ENCODE measurements at places on chromosomes 1 and 21.

GRCh38 chr21:39118061-39118460, 65.2 kb downstream of the PSMG1 start:
- DNase-seq: no peak

GRCh38 chr1:89931964-89932363, 62.9 kb upstream of the ZNF326 start:
- no peak for DNase-seq

GRCh38 chr1:179754041-179754624, 11.0 kb downstream of the FAM163A start:
- peak; percentile 83 for DNase-seq

- DNase-seq: no peak
These were observed 14.6 kb upstream of the UMODL1 start for GRCh38 chr21:42056468-42056867.

- peak; percentile 2 for DNase-seq
These were observed 181.0 kb upstream of the KLHDC7A start for GRCh38 chr1:18299441-18300338.

- no peak for DNase-seq
These were observed 3.1 kb downstream of the MCL1 start for GRCh38 chr1:150576367-150576711.

DNA sequence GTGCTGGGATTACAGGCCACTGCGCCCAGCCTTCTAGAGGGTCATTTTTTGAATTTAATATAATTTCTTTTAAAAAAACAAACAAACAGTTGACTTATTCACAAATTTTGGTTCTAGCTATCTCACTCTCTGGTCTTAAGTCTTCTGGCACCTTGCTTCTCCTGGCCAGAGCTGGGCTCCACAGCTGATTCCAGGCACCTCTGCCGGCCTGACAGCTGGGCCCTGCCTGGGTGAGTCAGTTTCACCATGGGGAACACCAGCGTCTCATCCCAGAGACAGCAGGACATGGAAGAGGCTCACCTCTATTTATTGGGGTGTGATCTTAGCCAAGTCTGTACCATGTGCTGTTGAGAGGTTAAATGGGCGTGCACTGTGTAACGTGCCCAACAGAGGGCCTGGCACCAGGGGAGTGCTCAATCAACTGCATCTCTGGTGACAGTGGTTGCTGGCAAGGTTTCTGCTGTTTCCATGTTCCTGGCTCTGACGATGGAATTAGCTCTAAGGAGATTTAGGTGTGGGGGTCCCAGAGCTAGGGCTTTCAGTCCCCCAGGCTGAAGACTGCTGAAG, 956 bp downstream of the CPLANE2 start:
- DNase-seq: peak; percentile 22

GRCh38 chr1:29356663-29357062, 120.3 kb downstream of the PTPRU start:
- no peak for DNase-seq

DNA sequence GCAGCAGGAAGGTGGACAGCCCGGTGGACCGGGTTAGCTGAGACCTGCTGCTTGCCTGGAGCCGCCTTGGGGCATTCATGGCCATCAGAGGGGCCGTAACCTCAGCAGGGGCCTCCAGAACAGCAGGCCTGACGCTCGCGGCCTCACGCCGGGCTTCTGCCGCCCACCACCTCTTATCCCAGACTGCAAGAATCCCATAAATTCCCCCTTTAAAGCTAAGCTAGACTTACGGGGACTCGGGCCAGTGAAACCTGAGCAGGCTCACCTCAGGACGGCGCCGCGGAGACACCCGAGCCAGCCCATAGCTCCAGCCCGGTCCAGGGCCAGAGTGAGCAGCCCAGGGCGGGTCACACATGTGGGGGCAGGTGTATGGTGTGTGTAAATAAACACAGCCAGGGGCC, 132.3 kb downstream of the GLIS1 start:
- no peak for DNase-seq

DNA sequence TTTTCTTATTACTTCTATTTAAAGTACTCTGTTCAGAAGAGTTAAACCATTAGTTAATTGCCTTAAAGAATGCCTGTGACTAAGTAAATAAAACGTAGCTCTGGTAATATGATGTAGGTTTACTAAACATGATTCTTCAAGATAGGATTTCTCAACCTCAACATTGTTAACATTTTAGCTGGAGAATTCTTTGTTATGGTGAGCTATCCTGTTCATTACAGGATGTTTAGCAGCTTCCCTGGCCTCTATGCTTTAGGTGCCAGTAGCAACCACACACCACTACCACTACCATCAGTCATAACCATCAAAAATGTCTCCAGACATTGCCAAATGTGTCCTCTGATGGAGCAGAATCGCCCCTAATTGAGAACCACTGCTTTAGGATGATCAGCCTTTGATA, 10.7 kb downstream of the RPF1 start:
- no peak for DNase-seq

GRCh38 chr1:83123019-83123418, 875.9 kb downstream of the TTLL7 start:
- DNase-seq: no peak

- no peak for DNase-seq
These were observed 177.5 kb downstream of the DNM3 start for GRCh38 chr1:172018727-172019311.

DNA sequence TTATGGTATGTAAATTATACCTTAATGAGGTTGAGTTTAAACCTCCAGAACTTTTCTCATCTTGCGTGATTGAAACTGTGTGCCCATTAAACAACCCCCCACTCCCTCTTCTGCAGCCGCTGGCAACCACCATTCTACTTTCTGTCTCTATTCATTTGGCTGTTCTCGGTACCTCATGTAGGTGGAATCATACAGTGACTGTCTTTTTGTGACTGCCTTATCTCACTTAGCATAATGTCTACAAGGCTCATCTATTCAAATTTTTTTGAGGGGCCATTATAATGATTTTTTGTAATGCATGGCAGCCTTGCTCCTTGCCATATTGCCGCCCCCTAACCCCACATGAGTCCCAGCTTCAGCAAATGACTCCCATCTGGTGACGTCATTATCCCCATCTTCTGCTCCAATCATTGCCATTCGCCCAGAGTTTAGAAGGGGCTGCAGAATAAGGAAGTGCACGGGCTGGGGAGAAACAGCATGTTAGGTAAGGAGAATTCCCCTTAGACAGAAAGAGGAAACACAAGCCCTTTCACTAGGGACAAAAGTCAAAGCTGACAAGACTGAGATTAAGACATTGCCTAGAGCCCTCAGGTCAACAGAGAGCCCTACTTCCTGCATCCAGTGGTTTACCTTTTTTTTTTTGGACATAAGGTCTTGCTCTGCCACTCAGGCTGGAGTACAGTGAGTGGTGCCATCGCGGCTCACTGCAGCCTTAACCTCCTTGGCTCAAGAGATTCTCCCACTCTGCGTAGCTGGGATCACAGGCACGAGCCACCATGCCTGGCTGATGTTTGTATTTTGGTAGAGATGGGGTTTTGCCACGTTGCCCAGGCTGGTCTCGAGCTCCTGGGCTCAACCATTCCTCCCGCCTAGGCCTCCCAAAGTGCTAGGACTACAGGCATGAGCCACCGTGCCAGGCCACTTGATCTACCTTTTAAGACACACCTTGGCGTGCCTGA, 78.4 kb upstream of the ERRFI1 start:
- DNase-seq: no peak

DNA sequence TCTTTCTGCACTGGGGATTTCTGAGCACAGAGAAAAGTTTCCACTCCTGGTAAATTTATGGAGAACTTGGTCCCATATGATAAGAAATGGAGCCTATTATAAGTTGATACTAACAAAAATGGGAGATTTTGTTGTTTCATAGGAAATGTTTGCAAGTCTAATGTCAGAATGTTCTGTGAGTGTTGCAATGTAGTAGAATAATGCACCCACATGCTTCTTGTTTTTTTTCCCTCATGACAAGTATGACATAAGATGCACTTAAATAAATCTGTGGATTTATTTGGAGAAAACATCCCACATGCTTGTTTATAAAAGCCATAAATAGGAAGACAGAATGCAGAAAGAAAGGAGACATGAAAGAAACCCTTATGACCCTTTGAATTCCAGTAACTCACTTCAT, 50.8 kb upstream of the KCNJ6 start:
- DNase-seq: no peak

DNA sequence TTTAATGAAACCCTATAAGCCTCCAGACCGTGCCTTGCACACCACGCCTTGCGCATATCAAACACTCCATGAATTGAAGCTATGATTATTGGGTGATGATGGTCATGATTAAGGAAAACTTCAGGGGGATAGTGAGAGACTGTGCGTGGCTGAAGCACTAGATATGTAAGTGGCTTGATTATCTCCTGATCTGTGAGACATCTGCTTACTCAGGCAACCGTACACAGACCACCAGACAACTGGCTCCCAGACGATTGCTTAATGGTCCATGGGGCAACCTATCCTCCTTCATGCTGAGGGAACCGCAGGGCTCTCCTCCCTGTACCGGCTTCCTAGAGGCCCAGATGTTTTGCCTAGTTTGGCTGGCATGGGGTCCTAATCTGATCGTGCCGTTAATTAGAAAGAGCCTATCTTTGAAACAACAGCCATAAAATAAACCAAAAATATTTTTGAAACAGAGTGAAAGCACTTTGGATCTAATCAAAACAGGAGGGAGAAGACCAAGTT, 51.6 kb downstream of the IRF2BP2 start:
- no peak for DNase-seq

GRCh38 chr1:20366463-20367115, 75.9 kb downstream of the VWA5B1 start:
- no peak for DNase-seq

GRCh38 chr1:236541710-236542109, 17.9 kb downstream of the LGALS8 start:
- no peak for DNase-seq

DNA sequence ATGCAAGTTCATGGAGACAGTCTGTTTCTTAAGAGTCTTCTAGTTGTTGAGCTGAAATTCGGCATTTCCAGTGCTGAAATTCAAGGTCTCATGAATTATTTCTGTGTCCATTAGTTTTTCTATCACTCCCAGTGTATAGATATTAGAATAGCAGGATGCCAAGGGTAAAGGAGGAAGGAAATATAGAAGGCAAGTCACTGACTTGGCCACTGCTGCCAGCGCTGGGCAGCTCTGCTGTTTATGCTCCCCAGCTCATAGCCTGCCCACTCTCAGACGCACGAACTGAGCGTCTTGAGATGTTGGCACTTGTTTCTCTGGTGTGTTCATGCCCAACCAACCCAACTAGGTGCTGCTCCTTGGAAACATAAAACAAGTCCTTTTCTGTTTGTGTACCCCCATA, 110.1 kb downstream of the SLC45A1 start:
- DNase-seq: no peak

- DNase-seq: no peak
These were observed 14.8 kb upstream of the ETS2 start for GRCh38 chr21:38790961-38791360.

DNA sequence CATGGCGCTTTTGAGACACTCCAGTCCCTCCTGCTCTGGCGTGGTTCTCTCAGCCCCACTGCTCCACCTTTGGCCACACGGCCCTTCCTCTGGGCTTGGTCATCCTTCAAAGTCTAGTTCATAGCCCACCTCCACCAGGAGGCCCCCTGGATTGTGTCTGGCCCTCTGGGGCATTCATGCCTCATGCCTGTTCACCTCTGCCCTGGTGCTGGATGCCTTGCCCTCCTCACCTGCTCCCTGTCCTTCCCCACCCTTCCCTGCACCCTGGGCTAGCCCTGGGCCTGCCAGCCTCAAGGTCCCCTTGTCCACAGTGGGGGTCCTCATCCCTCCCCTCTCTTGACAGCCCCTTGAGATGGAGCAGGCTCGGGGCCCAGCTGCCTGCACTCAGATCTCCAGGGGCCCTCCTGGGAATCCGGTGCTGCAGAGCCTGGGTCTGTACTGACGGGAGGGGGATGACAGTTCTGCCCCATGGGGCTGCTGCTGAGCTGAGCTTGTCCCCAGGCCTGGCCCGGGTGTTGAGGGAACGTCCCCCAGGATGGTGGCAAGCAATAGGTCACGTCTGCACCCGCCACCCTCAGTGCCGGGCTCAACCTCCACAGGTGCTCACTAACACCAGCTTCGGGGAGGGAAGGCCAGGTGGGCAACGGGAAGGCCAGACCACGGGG, 18.4 kb downstream of the PRXL2B start:
- no peak for DNase-seq

GRCh38 chr1:114318961-114319360, 165.3 kb upstream of the SYT6 start:
- no peak for DNase-seq

- peak; percentile 96 for DNase-seq
These were observed at the start of gene HSD11B1 for GRCh38 chr1:209704584-209704983. Gene HSD11B1 (plus strand): TSS chr1:209704846. CDS start chr1:209704943, 97 bp downstream.

DNA sequence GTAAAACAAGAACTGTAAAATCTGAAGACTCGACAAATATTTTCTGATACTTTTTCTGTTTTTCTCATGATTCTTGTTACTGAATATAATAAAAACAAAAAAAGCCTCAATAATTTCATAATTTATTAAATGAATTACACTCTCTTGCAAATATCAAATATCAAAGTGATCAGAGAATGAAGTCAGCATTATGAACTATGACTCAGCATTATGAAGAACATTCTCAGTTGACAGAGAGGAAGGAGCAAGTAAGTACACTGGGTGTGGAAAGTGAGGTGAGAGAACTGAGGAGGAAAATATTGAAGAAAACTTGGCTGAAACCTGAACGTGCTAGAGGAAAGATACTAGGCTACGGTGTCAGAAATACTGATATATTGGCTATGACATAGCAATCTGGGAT, 529.5 kb downstream of the KCNT2 start:
- DNase-seq: peak; percentile 16

DNA sequence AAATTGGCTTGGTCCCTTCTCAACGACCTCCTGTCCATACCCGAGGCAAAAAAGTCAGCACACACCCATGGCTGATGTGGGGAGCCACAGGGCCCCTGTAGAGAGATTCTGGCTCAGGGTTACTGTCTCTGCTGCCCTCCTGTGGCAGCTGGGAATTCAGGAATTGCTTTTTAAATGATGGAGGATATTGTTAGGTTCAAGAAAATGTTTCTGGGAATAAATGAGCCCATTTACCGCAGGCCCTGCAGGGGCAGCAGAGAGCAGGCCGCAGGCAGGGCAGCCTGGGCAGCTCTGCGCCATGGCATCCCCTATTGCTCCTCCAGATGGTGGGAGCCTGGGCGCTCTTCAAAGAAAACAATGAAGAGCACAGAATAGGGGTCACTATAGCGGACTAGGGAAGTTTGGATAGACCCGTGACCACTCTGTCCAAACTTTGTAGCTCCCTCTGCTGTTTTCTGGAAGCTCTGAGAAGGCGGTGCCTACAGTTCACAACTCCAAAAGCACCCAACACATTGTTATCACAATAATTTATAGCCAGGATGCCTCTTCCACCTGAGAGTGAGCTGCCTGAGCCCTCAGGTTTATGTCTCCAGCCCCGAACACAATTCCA, 201.1 kb downstream of the BACH1 start:
- peak; percentile 29 for DNase-seq

GRCh38 chr1:224238756-224239155, 55.7 kb downstream of the DEGS1 start:
- no peak for DNase-seq

GRCh38 chr1:112744009-112744578, 29.0 kb upstream of the PPM1J start:
- DNase-seq: peak; percentile 53

DNA sequence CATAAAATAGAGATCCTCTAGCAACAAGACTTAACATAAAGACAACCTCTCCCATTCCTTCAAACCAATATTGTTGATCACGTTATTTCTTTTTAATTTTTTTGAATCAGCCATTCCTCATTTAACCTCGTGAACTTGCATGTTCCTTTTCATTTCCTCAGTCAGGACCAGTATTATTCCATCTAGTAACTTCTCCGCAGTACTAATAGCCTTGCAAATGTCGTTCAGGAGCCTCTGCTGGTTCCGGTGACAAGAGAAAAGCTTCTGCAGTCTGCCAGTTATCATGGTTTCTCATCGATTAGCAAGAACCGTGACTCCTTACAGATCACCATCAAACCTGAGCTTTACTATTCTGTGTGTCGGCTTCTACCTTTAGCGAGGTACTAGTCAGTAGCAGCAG, 3.0 kb downstream of the APP start:
- DNase-seq: no peak

All from cardiac fibroblast (primary cell).